ENCODE measurements at places on chromosomes 16 and 17. TPM values are rescaled to one million over a fixed set of nuclear protein-coding genes. Genes with fewer than 3 reads are reported as not detected.

DNA sequence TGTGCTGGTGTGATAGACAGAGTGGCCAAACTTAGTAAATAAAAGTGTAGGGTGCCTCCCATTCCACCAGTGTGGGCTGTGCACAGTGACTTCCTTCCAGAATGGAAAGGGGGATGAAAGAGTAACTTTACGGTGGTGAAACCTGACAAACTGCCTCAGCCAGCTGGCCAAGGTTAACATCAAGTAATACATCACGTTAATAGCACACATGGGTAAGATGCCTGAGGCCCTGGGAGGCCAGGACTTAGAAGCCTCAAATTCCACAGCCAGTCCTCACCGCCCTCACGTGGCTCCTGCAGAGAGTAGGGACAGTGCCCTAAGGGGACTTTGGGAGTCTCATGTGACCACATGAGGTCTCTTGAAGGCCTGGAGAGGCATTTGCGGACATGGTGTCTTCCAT is 14.1 kb downstream of the RMI2 start:
- no peak for DNase-seq

GRCh38 chr17:82960419-82961271 is 118.8 kb upstream of the METRNL start:
- DNase-seq: peak; percentile 24

DNA sequence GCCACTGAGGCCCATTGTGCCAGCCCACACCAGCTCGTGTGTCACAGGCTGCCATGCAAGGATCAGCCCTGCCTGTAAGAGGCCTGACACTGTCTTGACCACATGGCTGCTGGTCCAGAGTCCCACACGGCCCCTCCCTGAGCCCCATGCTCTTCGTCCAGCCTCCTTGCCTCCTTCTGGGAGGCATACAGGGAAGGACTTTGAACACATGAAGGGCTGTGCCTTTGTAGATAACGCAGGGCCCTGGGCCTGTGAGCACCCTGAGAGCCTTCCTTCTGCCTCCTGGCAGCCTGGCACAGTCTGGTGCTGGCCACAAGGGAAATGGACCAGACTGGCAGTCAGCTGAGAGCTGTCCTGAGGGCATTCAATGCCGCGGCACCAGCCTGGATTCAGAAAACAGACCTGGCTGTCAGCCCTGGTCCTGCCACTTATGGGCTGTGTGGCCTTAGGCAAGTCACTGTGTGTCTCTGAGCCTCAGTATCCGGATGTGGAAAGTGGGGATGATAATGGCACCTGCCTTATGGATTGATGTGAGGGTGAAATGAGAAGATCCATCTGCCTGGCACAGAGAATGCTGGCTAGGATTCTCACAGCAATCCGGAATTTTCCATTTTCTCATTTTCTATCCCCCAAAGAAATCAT is 19.2 kb upstream of the SPNS2 start:
- DNase-seq: no peak

- DNase-seq: no peak
These were observed 18.8 kb downstream of the CCDC182 start for GRCh38 chr17:57726213-57726790.

KRTAP4-5 gene
- total RNA-seq: not detected

SLC13A5 gene
- total RNA-seq: not detected

- no peak for DNase-seq
These were observed 104.3 kb upstream of the TNRC6C start for GRCh38 chr17:77854083-77854758.

DNA sequence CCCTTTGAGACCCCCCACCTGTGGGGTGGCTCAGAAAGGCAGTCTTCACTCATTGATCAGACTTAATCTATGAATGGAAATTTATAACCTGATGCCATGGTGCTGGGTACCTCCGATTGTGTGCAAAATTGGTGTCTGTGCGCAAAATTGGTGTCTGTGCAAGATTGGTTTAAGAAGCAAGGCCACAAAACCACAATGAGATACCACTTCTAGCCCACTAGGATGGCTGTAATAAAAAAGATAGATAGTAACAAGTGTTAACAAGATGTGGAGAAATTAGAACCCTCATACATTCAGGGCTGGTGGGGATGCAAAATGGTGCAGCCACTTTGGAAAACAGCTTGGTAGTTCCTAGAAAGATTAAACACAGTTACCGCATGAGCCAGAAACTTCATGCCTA is 13.9 kb upstream of the CSNK2A2 start:
- DNase-seq: no peak

DNA sequence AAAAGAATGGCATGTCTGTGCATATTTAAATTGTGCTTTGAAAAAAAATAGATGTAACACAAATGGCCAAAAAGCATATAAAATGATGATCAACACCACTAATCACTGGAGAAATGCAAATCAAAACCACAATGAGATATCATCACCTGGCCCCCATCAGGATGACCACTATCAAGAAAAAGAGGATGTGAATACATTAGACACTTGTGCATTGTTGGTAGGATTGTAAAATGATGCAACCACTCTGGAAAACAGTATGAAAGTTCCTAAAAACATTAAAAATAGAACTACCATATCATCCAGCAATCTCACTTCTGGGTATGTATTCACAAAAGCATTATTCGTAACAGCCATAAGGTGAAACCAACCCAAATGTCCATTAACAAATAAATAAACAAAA is 91.5 kb downstream of the SPAG9 start:
- DNase-seq: no peak

CD79B gene
- 8.9 TPM for total RNA-seq

KCNAB3 gene
- total RNA-seq: 0.38 TPM

RRN3 gene
- total RNA-seq: 24.2 TPM

TIMP2 gene
- 114 TPM for total RNA-seq
